Activated CD4-positive, alpha-beta T cell treated with anti-CD3 and anti-CD28 coated beads for 4 hours (primary cell): ENCODE measurements at places on chromosomes 4 and X.
A peak's percentile ranks its signal among the peaks of the same experiment; 100 is the strongest.

GRCh38 chr4:41043465-41043864, 170.9 kb downstream of the APBB2 start:
- DNase-seq, result no peak

- no peak for DNase-seq
These were observed 174.4 kb upstream of the ATP6AP2 start for GRCh38 chrX:40406330-40406859.

DNA sequence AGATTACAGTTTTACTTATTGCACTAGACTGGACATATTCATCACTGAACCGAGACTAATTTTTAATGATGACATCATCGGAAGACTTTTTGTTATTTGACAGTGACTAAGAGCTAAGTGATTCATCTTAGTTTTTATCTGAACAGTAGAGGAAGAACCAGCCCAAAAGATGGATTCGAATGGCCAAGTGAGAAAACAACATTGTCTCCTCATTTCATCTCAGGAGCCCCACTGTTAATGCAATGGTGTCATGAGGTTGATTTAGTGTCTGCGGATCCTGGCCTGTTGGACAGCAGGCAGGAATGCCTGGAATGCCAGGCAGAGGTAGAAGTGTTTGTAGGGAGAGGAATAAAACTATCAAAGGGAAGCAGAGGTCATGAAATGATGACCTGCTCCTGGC, 37.8 kb upstream of the HPF1 start:
- no peak for DNase-seq

DNA sequence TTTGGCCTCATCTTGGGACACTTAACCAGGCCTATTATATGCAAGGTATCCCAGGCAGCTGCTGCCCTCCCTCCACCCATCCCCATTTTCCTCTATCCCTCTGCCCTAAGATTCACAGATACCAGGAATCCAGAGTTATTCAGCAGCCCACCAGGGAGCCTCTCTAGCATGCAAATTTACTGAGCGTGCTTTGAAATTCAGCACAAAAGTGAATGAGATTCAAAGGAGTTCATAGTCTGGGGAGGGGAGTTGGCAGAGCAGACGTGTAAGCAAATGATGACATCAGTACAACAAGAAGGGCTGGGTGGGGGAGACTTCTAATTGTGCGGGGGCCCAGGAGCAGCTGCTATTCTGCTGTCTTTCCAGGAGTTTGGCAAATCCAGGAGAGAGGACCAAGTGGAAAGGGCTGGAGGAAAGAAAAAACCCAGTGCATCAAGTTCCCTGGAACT, 1.7 kb upstream of the MTM1 start:
- DNase-seq, result no peak

DNA sequence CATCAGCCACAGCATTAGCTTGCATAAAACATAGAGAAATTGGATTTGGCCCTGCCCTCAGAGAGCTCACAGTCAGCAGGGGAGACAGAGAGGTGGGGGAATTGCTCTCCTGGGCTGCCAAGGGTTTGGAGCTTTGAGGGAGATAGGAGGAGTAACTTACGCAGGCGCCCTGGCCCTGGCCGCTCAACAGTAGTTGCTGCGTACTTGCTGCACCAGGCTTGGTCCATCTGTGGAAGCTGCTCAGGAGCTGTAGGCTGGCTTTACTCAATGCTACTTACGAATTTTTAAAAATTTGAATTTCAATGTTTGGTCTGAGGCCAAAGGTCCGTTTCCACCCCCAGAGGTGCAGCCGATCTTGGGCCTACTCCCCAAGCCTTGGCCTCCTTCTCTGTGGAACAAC, 83.3 kb downstream of the CPZ start:
- DNase-seq, result no peak

GRCh38 chr4:174847801-174848427, 18.9 kb upstream of the GLRA3 start:
- DNase-seq, result no peak

- DNase-seq, result no peak
These were observed 16.5 kb downstream of the CYBB start for GRCh38 chrX:37796310-37796709.

- no peak for DNase-seq
These were observed 104.7 kb upstream of the TLR2 start for GRCh38 chr4:153579410-153579809.

GRCh38 chrX:65987811-65988210, 52.1 kb downstream of the VSIG4 start:
- no peak for DNase-seq

DNA sequence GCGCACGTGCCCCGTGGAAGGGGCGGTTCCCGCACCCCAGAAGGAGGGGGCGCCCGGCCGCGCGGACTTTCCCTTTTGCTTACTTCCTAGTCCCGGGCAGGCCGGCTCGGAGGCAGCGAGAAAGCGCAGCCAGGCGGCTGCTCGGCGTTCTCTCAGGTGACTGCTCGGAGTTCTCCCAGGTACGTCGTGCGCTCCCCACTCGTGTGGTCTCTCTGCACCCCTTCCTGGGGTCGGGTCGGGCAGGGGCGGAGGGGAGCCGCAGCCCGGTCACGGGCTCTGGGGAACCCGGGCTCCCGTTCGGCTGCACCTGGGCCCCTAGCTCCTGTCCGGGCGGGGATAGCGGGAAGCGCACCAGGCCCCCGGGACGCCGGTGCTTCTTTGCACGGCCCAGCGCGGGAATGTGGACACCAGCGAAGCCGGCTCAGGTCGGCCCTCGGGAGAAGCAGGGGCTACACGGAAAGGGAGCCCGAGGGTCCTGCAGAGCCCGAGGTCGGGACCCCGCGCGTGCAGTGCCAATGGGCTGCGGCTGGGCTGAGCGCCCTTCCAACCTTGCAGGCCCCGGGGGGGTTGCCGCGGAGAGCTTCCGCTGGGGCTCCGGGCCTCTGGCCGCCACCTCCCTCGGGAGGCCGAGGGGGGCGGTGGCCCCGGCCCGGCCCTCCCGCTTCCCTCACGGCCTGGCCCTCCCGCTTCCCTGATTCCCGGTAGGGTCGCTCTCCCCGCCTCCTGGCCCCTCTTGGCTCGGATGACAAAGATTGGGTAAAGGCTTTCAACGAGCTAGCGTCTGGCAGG, at the start of gene TLR2:
Gene TLR2, plus strand, starts transcription at position 99 of the 789 bp plus-strand sequence. CDS start 18,628 bp downstream, outside the sequence.
- peak; percentile 63 for DNase-seq

- DNase-seq, result peak; percentile 30
These were observed 66.0 kb downstream of the TBL1X start for GRCh38 chrX:9530848-9531274.

DNA sequence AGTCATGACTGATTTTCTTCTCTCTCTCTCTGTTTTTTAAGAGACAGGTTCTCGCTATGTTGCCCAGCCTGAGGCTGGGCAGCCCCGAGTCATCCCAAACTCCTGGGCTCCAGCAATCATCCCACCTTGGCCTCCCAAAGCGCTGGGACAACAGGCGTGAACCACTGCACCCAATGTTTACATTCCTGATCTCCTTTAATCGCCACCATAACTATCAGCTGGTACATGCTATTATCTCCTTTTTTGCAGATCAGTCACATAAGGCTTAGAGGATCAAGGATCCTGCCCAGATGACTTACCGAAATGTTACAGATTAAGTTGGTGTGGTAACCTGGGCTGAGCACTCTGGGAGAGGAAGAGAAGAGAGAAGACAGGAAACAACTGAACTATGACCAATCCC, 1.5 kb upstream of the USP46 start:
- DNase-seq, result no peak

DNA sequence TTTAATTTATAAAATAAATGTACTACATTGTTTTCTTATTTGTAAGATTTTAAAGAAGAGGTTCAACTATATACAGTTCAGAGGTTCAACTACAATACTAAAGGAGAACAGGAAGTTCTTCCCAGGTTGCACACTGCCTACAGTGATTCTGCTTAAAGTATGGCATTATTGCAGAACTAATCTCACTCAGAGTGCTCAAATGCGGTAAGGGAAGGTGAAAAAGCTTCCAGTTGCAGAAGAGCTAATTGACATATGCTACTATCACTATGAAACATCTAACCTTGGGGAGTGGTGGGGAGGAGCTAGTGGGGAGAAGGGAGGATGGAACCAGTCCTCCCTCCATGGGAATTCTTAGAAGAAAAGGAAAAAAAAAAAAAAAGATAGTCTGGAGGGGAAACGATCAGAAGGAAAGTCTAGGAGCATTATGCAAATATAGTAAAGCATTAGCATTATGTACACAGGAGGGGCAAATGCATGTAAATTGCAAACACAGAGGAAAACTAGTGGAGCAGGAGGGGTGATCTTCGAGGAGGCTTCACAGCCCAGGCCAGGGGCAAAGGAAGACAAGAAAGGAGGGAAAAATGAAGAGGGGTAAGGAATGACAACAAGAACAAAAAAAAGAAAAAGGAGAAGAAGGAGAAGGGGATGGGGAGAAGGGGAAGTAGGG, 32.0 kb upstream of the MMAA start:
- DNase-seq, result no peak

- DNase-seq, result no peak
These were observed 153.7 kb upstream of the GYPA start for GRCh38 chr4:144294211-144294610.

GRCh38 chrX:3815896-3816664, 102.6 kb upstream of the PRKX start:
- peak; percentile 19 for DNase-seq

- no peak for DNase-seq
These were observed 160.5 kb downstream of the ZNF518B start for GRCh38 chr4:10296730-10297129.

DNA sequence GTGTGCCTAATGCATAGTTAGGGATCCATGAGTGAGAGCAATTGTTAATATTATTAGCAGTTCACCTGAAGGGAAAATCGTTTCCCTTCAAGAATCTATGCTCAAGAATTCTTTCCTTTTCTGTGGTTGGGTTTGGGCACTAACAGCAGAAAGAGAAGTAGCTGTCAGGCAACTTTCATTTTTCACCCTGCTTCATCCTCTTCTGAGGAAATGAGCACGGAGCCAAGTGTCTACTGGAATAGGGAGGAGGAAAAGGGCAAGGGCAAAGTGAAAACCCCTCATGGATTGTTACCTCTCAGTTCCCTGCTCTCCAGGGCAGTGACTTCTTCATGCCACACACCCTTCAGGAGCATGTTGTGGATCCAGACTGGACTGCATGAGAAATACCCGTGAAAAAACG, 2.6 kb upstream of the HPGDS start:
- no peak for DNase-seq

- no peak for DNase-seq
These were observed 1537.0 kb downstream of the C4orf33 start for GRCh38 chr4:130632731-130633604.

GRCh38 chrX:112877771-112878173, 37.1 kb upstream of the AMOT start:
- no peak for DNase-seq

DNA sequence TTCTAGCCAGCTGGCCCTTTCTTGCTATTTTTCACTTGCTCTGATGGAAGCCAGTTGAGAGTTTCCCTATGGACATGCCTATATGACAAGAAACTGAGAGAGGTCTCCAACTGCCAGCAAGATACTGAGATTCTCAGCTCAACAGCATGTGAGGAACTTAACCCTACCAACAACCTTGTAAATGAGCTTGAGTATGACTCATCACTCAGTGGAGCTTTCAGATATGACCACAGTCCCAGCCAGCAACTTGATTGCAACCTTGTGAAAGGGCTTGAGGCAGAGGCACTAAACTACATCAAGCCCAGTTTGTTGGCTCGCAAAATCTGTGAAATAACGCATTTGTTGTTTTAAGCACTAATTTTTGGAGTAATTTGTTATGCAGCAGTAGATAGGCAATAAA, 175.8 kb downstream of the COMMD8 start:
- DNase-seq, result no peak

DNA sequence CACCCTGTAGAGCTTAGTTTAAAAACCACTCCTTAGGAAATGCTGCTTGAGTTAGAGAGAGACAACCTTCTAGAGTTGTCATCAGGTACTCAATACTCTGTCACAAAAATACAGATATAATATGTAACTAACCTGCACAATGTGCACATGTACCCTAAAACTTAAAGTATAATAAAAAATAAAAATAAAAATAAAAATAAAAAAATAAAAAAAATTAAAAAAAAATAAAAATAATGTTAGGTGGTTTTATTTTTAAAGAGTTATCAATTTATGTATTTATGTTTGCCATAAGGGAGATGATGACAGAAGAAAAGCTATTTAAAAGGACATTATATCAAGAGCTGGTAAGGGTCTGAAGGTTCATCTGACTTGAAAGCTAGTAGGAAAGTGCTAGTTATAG, 397.9 kb downstream of the TMA16 start:
- DNase-seq, result no peak

DNA sequence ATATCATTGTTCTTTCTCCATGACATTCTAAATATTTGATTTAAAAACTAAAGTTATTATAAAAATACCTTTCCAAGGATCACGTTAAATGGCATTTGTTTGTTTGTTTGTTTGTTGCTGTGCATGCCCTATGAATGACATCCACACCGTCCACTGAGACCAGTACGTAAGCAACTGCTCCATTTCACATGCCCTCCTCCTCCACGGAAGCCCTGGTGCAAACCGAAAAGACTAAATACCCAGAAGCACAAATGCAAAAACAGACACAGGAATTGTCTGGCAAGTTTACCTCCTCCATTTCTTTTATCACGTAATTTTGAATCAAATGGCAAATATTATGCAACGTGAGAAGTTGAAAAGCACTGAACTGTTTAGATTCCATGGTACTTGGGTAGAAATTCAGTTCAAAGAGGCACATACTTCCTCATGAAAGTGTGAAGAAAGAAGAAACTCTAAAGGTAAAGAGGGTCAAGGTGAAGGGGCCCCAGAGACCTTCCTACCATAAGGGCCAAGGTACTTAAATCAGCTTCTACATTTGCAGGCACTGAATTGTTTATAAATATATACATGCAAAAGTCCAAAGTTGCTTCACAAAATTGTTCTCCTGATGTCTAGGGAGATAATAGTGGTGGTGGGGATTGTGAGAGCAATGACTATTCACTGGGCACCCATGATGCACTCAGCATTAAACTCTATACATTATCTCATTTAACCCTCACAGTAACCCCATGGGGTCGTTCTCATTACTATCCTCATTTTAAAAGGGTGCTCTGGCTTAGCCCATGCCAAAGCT, 23.4 kb downstream of the IRF2 start:
- no peak for DNase-seq

DNA sequence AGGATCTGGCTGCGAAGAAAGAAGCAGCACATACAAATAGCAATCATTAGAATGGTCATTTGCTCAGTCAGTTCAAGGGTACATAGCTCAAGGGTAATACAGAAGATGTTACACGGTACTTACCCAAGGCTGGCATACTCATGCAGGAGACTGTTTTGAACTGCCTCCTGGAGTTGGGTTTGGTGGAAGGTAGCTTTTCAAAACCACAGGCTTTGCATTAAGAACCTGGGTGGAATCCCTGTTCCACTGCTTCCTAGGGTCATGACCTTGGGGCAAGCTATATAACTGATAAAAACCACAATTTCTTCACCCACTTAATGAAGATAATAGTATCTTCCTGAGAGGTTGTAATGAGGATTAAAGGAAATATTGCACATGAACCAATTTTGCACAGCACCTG, 36.5 kb downstream of the TBC1D9 start:
- DNase-seq, result no peak

- DNase-seq, result no peak
These were observed 90.5 kb downstream of the ELOVL6 start for GRCh38 chr4:110107866-110108265.

GRCh38 chrX:19829814-19830213, 57.6 kb downstream of the SH3KBP1 start:
- DNase-seq, result no peak

GRCh38 chr4:181151856-181152255, 1091.3 kb upstream of the TENM3 start:
- DNase-seq, result no peak
